ENCODE measurements at places on chromosomes 16 and 17.

- DNase-seq = no peak
These were observed 9.8 kb upstream of the MED9 start for GRCh38 chr17:17467016-17467415.

DNA sequence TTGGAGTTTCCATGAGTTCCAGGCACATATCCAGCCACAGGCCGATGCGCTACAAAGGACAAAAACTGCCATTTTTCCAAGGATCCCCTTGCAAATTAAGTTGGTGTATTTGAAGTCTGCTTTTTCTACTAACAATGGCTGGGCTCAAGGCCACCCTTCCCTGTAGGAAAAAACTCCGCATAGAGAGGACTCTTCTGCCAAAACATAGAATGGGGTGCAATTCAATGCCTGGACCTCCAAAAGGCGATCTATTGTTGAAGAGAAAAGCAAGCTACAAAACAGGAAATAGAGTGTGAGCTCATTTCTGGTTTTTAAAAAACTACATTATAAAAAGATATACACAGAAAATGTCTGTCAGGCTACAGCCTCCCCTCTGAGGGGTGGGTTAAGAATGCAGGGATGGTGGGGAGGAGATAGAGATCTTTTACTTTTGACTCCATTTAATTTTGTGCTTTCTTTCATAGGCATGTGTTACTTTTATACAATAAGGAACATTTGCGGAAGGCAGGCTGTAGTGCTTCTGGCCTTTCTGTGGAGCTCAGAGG lies 22.9 kb upstream of the PRSS54 start:
- DNase-seq = no peak

DNA sequence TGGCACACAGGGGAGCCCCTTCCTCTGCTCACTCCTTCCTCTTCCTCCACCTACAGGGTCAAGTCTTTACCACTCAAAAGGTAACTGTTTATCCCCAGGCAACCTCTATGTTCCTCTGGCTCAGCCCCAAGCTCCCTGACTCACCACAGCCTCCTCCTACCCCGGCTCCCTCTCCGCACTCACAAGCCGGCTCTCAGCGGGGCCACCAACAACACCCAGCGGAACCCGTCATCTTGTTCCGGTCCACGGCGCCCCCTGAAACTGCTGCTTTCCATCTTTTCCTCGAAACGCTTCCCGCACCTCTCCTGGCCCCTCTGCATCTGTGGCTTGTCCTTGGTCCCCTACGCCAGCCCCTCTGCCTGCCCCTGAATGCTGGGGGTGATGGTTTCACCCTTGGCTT lies 58.4 kb downstream of the NXN start:
- DNase-seq = no peak

DNA sequence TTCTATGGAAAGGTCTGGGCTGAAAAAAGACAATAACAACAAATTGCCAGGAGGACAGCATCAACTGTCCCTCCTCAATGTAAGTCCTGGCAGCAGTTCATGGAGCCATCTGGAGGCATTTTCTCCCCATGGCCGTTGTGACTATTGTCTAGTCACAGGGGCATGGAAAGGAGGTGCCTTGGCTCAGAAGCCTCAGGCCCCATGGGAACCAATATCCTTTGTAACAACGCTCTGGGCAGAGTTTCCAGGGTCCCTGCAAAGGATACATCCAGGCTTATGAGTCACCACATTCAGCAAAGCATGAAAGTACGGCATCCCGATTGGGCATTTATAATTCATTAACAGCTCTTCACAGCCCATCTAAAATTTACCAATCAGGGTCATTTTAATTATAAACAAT lies 85.2 kb downstream of the GLG1 start:
- peak; percentile 3 for DNase-seq

DNA sequence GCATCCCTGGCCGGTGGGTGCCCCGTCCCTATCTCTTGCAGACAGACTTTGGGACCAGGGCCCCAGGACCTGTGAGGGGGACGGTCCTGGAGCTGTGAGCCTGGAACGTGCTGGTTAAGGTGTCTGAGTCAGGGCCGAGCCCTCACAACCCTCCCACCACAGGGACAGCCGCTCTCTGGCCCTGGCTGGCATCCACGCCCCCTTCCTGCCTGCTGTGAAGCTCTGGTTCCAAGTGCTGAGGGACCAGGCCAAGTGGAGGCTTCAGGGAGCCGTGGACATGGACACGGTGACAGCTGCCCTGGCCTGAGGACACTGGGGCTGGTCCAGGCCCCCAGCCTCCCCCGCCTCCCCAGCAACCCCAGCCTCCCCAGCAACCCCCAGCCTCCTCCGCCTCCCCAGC lies 6.6 kb downstream of the TSR3 start:
- DNase-seq = no peak

Measured in fibroblast of the conjunctiva (primary cell).